ENCODE measurements at places on chromosomes 13 and 19.

DNA sequence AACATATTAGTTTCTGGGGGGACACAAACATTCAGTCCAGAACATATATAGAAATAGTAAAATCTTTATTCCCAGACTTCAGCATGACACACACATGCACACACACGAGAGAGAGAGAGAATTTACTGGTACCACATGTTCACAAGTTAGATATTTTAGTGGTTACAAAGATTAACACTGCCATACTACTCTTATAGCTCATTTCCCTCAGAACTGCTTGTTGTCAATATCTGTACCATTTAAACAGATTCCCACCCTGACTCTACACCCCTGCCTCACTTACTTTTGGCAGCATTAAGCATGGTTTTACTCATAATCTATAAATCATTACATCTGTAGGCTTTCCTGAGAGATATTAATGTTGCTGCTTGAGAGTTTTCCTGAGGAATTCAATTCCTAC, 524.7 kb upstream of the HTR2A start:
- no peak for DNase-seq

DNA sequence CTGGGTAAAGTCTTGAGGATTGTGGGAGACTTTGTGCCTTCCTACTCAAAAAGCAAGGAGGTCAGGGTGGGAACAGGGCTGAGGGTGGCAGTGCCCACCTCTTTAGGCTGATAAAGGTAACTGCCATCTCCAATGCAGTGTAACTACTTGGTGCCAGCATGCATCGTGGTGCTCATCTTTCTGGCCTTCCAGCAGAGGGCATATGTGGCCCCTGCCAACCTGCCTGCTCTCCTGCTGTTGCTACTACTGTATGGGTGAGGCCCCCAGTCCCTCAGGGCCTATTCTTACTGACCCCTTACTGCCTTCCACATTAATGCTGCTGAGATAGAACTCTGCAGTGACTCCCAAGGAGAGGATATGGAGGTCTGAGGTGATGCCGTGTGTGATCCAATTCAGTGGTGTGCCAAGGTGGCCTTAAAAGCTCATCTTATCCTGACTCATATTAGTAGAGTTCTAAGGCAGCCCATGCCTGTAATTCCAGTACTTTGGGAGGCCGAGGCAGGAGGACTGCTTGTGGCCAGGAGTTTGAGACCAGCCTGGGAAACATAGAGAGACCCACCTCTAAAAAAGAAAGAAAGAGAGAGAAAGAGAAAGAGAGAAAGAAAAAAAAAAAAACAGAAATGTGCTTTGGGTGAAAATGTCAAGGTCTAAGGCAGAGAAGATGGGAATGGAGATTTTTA, 9.7 kb upstream of the ARHGAP45 start:
- DNase-seq = peak; percentile 70

- no peak for DNase-seq
Measured at GRCh38 chr13:112719016-112719415, 29.2 kb downstream of the ATP11A start.

GRCh38 chr19:49391581-49392399, 3.7 kb downstream of the KASH5 start:
- peak; percentile 84 for DNase-seq

GRCh38 chr19:40398417-40399131, 8.6 kb upstream of the HIPK4 start:
- no peak for DNase-seq

DNA sequence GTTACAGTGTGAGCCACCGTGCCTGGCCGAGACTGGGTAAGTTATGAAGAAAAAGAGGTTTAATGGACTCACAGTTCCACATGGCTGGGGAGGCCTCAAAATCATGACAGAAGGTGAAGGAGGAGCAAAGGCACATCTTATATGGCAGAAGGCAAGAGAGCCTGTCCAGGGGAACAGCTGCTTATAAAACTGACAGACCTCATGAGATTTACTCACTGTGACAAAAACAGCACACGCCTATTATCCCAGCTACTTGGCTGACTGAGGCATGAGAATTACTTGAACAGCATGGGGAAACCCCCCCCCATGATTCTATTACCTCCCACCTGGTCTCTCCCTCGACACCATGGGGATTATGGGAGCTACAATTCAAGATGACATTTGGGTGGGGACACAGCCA, 23.4 kb upstream of the ZNF561 start:
- peak; percentile 20 for DNase-seq

DNA sequence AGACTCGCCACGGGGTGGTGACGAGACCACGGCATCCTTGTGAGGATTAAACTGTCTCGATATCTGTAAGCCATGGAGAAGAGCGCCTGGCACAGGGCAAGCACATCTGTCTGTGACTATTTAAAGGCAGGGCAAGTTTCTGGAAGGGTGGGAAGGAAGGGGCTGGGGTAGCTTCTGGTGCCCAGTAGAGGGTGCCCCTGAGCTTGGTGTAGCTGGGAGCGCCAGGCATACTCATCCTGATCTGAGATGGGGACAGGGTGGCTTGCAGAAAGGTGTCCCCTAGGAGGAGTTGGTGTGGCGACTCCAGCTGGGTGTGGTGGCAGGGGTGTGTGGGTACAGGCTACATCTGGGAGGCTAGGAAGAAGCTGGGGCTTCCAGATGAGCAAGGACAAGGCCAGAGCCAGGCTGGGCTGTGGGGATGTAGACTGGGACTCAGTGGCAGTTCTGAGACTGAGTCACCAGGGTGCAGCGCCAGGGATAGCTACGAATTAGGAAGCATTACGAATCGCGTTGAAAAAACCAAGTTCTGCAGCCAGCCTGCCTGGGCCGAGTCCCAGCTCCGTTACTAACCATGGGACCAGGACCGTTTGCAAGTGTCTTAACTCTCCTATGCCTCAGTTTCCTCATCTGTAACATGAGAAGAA, 23.1 kb upstream of the ASPDH start:
- no peak for DNase-seq

All from NCI-H2171 (cell line).